ENCODE measurements at places on chromosomes 7 and 10. TPM values are rescaled to one million over a fixed set of nuclear protein-coding genes. Genes with fewer than 3 reads are reported as not detected.

The MYOZ1 gene
- 0.78 TPM for total RNA-seq

The NUTM2E gene
- total RNA-seq: 0.78 TPM

The SPDYE2 gene
- total RNA-seq: not detected

The KCP gene
- total RNA-seq: 0.16 TPM

The CPED1 gene
- total RNA-seq: 3.9 TPM

The SCART1 gene
- 0.47 TPM for total RNA-seq

The BTAF1 gene
- total RNA-seq: 90.6 TPM

The OR9A2 gene
- 1.1 TPM for total RNA-seq

The HABP2 gene
- total RNA-seq: 0.31 TPM

The MPLKIP gene
- 13.4 TPM for total RNA-seq

The TMEM184A gene
- total RNA-seq: not detected

The GHRHR gene
- total RNA-seq: not detected

The CALCR gene
- not detected for total RNA-seq

The TFEC gene
- 2.2 TPM for total RNA-seq

The USP54 gene
- total RNA-seq: 31.7 TPM

The PKD1L1 gene
- total RNA-seq: 0.62 TPM

The ZNF277 gene
- total RNA-seq: 77.0 TPM

The ACTL6B gene
- total RNA-seq: 109 TPM

The RRP12 gene
- total RNA-seq: 9.2 TPM

The LDB1 gene
- 70.8 TPM for total RNA-seq

The EBLN1 gene
- not detected for total RNA-seq

The CELF2 gene
- total RNA-seq: 193 TPM

The CUZD1 gene
- 0.31 TPM for total RNA-seq

The ZDHHC6 gene
- 28.4 TPM for total RNA-seq

The C10orf53 gene
- not detected for total RNA-seq

The CDK1 gene
- total RNA-seq: 21.7 TPM

The SEMA3E gene
- 22.9 TPM for total RNA-seq

The BCAP29 gene
- 66.9 TPM for total RNA-seq

The SYCE1 gene
- 0.94 TPM for total RNA-seq

The SLC25A13 gene
- 10.6 TPM for total RNA-seq

The NRCAM gene
- 112 TPM for total RNA-seq

The DOCK4 gene
- 109 TPM for total RNA-seq

The SYT15B gene
- not detected for total RNA-seq

The SPACDR gene
- total RNA-seq: not detected

The MKI67 gene
- 1.7 TPM for total RNA-seq

The IFIT1B gene
- total RNA-seq: 2.0 TPM

The CISD1 gene
- 20.9 TPM for total RNA-seq

The ZNF488 gene
- total RNA-seq: 1.9 TPM

The GNGT1 gene
- not detected for total RNA-seq

The SPDYE1 gene
- total RNA-seq: not detected

The OR6V1 gene
- total RNA-seq: not detected

The CABCOCO1 gene
- 3.4 TPM for total RNA-seq

The CYP3A4 gene
- not detected for total RNA-seq

The FMC1 gene
- 16.8 TPM for total RNA-seq

The AEBP1 gene
- total RNA-seq: 3.4 TPM

The RBM20 gene
- total RNA-seq: 2.2 TPM

The HK1 gene
- total RNA-seq: 98.4 TPM

The RTKN2 gene
- 7.5 TPM for total RNA-seq

The SPDYE9 gene
- total RNA-seq: not detected

The PKD2L1 gene
- total RNA-seq: 0.62 TPM

The MKLN1 gene
- total RNA-seq: 64.7 TPM

The TMEM176B gene
- total RNA-seq: 2.3 TPM
